ACHN (cell line): ENCODE measurements at places on chromosomes 2 and 18.

- DNase-seq = no peak
Measured at GRCh38 chr2:70943205-70943871, 7.6 kb downstream of the ATP6V1B1 start.

GRCh38 chr2:181235683-181236459, 221.3 kb upstream of the ITGA4 start:
- no peak for DNase-seq

GRCh38 chr2:55883357-55883756, 40.2 kb downstream of the EFEMP1 start:
- DNase-seq = no peak

DNA sequence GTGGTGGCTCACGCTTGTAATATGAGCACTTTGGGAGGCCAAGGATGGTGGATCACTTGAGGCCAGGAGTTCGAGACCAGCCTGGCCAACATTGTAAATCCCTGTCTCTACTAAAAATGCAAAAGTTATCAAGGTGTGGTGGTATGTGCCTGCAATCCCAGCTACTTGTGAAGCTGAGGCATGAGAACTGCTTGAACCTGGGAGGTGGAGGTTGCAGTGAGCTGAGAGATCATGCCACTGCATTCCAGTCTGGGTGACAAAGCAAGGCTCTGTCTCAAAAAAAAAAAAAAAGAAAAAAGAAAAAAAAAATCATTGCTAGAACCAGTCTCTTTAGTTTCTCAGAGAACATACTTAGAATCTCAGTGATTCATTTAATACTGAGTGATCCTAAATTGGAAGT, 217.1 kb downstream of the DYM start:
- DNase-seq = no peak

- DNase-seq = no peak
Measured at GRCh38 chr2:170477630-170478029, 237.5 kb upstream of the SP5 start.
